GM23248 (cell line): ENCODE measurements at places on chromosomes 5 and 9.

DNA sequence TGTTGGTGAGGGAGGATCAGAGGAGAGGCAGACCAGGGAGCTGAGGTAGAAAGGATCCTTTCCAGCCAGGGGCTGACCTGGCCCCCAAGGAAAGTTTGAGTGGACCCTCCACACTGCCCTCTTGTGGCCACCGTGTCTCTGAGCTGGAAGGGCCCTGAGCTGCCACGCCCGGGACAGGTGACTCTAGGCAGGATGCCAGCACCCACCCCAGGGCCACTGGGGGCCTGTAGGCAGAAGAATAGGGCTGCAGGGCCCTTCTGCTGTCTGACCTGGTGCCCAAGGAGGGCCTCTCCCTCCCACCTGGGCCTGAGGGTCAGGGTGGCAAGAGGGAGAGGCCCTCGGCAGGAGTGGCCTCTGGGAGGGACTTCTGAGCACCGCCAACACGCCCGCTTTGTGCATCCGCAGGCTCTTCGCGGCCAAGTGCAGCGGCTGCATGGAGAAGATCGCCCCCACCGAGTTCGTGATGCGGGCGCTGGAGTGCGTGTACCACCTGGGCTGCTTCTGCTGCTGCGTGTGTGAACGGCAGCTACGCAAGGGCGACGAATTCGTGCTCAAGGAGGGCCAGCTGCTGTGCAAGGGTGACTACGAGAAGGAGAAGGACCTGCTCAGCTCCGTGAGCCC lies 76.8 kb downstream of the LMX1B start:
- peak; percentile 37 for DNase-seq

DNA sequence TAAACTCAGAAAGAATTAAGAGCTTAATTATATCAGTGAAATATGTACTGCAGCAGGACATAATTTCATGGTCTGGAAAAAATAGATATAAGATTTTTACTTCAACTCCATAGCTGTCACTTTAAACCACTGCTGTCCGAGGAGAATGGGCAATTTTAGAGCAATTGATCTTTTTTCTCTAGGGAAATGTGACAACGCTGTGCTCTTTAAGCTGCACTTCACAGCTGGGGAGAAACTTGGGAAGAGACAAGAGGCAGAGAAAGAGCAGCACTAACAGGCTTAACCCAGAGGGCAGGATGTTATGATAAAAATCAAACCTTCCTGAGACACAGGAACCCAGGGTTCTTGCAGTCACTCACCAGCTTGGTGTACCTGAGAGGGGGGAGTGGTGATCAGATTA lies 92.0 kb downstream of the SPOCK1 start:
- DNase-seq, result no peak

DNA sequence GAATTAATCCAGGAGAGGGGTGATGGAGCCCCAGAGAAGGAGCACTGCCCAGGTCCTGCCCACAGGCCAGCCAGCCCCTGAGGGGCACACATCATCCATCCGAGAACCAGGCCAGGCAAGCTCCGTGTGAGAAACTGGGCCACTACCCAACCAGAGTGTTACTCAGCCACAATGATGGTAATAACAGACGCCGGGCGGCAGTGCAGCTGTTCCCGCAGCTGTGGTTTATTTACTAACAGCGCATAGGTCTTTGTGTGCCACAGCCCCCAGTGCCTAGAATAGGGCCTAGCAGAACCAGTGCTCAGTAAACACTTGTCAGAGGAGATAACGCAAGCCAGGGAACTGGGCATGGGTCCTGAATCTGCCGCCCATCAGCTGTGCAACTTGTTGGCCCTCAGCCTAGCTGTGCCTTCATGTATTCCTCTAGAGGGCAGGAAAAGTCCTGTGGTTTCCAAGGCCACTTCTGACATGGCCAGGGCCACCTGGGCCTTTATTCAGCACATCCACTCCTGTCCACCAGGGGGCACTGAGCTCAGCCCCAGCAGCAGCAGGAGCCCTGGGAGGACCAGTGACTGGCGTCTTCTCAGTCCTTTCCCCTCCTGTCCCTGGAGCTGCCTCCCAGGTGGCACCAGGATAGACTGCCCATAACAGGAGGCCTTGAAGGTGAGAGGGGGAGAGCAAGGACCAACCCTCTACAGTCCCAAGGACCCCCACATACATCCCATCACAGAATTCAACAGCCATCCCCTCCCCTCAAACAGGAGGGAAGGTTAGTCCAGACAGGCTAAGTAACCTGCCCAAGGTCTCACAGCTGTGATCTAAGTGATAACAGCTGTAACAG lies 2.1 kb downstream of the MXD3 start:
- peak; percentile 72 for DNase-seq

DNA sequence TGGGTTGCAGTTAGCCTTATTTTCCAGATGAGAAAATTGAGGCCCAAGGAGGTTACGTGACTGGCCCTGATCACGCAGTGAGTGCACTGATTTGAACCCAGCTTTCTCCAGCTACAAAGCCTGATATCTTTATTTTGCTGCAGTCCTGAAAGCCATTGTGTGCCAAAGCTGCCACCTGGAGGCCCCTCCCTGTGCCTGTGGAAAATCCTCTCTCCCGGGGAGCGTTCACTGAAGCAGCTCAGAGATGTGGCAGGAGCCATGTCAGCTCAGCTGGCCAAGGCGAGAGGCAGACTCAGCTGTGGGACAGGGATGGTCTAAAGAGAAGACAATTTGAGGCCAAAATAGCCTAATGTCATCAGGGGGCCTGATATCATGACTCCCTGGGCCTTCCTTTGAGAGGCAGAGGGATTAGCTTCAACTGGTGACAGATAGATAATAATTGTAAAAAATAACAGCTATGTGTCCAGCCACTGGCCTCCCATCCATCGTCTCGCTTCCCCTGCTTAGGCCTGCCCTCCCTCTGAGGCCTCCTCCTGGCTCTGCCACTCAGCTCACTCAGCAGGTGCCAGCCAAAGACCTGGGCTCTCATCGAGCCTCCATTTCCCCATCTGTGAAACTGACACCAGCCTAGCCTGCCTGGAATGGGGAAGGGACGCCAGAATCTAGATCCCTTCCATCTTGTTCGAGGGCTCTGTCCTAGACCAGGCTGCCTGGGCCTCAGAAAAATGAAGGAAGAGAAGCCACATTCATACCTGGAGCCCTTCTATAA lies 74.3 kb upstream of the GGTA1 start:
- no peak for DNase-seq

DNA sequence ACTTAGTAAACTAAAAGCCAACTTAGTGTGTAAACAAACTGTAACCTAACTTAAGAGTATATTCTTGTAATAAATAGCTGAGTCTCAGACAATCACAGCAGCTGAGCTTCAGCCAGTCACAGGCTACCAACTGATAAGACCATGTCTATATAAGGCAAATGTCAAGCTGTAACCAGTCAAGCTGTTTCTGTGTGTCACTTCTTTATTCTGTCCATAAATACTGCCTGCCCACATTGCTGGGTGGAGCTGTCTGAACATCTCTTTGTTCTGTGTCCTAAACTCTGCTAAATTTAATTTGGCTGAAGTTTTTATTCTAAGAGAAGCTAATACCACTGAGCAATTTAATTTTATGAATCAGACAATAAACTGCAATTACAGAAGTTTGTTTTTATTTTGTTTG lies 412.1 kb upstream of the CDH10 start:
- no peak for DNase-seq

- peak; percentile 76 for DNase-seq
Observed at GRCh38 chr9:38048316-38048969, 20.6 kb downstream of the SHB start.

- peak; percentile 21 for DNase-seq
Observed at GRCh38 chr5:144284931-144285502, 114.3 kb downstream of the KCTD16 start.

DNA sequence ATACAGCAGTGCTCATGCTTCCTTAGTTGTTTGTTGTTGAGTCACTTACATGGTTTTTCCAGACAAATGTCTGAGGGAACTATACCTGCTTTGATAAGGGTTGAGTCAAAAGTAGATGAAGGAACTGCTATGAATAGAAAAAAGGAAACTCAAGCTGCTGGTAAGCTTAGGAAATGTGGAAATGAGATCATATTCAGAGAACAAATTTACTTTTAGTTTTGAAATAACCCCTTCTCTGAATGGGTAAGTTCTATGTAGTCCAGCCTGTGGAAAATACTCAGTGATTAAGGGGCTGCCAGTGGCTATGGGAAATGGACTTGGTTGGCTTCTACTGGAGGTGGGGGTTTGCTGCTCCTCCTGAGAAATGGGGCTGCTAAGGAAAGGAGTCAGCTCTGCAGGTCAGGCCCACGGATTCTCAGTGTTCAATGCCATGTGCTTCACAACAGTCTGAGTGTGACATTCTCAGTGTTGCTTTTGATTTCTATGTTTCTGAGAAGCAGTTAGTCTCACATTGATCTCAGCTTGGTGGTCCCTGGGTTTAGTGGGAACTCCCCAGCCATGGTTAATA lies 47.7 kb upstream of the GLRX start:
- DNase-seq, result peak; percentile 66

DNA sequence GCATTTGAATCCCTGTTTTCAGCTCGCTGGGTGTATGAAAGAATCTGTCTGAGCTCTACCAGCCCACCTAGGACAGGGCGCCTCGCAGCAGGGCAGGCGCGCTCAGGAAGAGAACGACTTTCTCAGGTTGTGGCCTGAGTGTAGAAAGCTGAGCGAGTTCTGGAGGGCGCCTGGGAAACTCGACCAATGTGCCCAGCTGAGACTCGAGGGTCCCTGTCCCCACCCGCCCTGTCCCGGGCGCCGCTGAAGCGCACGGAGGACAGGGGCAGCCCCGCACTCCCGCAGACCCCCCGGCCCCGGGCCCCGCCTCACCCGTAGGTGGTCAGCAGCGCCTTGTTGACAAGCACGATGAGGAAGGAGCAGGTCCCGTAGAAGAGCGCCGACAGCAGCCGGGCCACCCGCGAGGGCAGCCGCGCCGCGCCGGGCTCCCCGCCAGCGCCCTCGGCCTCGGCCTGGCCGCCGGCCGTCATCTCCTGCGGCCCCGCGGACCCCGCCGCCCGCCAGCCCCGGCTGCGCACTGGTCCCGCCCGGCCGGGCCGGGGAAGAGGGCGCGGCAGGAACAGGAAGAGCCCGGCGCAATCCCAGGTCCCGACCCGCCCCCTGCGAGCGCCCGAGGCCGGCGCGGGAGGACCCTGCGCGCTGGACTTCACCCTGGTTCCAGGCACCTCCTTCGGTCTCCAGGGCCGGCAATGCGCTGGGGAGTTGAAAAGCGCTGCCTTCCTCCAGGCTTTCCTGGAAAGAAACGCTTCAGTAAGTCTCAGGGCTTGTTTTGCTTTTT lies at the start of gene SLC35D2:
SLC35D2 (minus strand) TSS at position 547 of the 778 bp plus-strand sequence; CDS start at position 470, 77 bp downstream.
- peak; percentile 70 for DNase-seq

DNA sequence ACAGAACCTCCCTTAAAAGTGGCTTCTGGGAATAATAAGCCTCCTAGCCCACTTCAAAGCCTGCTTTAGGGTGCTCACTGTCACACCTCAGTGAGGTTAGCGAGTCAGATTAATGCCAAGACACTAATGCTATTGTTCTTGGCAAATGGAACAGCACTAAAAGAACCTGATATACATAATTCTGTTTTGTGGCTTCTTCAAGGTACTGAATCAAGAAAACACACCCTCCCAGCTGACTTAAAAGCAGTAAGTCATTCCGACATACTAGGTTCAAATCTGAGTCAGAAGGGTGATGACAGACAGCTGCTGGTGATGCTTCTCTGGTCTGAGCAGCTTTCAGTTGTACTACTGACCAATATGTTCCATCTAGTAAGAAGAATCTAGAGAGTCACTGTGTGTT lies 121.6 kb downstream of the OXCT1 start:
- peak; percentile 14 for DNase-seq

GRCh38 chr9:134346151-134346550 lies 19.9 kb downstream of the RXRA start:
- peak; percentile 65 for DNase-seq

- no peak for DNase-seq
Observed at GRCh38 chr5:100840789-100841188, 62.3 kb downstream of the ST8SIA4 start.

- DNase-seq, result peak; percentile 2
Observed at GRCh38 chr5:83973925-83974815, 253.5 kb upstream of the HAPLN1 start.

GRCh38 chr5:56012281-56012963 lies 17.7 kb upstream of the IL6ST start:
- peak; percentile 75 for DNase-seq

GRCh38 chr5:88782571-88782970 lies 100.4 kb downstream of the MEF2C start:
- DNase-seq, result no peak

- no peak for DNase-seq
Observed at GRCh38 chr5:163947848-163948666, 442.6 kb downstream of the MAT2B start.

- no peak for DNase-seq
Observed at GRCh38 chr5:135060021-135060420, 26.0 kb upstream of the PITX1 start.

- DNase-seq, result no peak
Observed at GRCh38 chr9:129864991-129865647, 29.9 kb downstream of the USP20 start.

- DNase-seq, result no peak
Observed at GRCh38 chr9:85339338-85339737, 402.4 kb downstream of the AGTPBP1 start.

- no peak for DNase-seq
Observed at GRCh38 chr9:17588395-17588794, 9.5 kb downstream of the SH3GL2 start.

DNA sequence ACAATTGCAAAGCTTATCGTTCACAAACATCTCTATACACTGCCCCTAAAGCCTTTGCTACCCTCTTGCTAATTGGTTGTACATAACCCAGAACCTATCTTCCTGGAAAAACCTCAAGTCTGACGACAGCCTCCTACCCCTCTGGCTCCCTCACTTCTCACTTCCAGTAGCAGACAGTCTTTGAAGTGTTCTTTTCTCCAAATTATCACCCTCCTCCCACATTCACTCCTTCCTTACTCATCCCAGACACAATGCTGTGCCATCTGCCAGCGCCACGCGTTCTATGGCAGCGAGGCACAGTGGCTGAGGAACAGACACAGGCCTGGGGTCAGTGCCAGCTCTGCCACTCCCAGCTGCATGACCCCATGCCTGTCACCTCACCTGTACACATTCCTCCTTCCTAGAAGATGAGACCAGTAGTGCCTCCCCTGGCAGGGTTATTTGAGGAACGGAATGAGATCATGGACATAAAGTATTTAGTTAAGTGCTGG lies 27.7 kb downstream of the CLTA start:
- DNase-seq, result no peak

- DNase-seq, result no peak
Observed at GRCh38 chr5:117982691-117983090, 1005.7 kb downstream of the DTWD2 start.

DNA sequence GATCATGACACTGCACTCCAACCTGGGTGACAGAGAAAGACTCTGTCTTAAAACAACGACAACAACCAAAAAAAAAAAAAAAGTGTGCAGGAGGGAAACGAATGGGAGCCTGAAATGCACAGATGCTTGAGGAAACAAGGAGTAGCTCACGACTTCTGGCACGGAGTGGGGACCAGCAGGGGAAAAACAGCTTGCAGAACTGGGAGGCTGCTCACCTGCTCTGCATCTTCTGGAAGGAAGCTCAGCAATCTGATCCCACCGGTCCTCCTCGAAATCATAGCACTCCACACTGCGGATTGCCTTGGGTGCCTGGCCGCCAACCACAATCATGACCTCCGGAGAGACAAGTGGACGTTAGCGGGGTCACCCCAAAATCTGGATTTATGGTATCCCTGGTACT lies 96.2 kb downstream of the KLHL3 start:
- DNase-seq, result no peak
